DMS79 treated with DMSO at 0.1 percent for 48 hours (cell line): ENCODE measurements at places on chromosomes 1 and 21.

- DNase-seq = no peak
These were observed 40.1 kb downstream of the CHAF1B start for GRCh38 chr21:36425286-36425685.

DNA sequence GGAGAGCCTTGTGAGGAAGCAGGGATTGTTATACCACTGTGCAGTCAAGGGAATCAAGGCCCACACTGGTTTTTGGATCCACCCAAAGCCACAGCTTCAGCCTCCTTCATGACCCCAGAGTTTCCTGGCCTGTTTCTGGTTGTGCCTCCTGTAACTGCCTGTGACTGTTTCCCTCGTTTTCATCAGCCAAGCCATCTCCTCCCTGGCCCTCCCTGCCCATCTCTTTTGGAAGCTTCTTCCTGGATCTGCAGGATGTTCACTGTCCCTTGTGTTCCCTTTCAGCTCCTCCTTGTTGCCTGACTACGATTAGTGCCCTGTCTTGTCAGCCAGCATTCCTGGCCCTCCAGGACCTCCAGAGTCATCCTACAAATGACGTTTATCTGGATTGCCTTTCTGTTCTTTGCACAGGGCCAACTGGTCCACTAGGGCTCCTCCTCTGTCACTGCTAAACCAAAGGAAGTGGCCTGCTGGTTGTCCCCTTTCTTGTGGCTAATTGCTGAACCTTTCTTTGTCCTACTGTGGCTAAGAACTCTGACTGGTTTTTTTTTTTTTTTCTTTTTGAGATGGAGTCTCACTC, 17.9 kb downstream of the SFT2D2 start:
- DNase-seq = no peak

- DNase-seq = no peak
These were observed 80.6 kb upstream of the RAVER2 start for GRCh38 chr1:64664299-64664698.

- no peak for DNase-seq
These were observed 3.6 kb upstream of the GNB1 start for GRCh38 chr1:1894354-1895059.
